ENCODE measurements at places on chromosomes 3 and 15.

- no peak for DNase-seq
Measured at GRCh38 chr3:102532901-102533300, 98.1 kb downstream of the ZPLD1 start.

DNA sequence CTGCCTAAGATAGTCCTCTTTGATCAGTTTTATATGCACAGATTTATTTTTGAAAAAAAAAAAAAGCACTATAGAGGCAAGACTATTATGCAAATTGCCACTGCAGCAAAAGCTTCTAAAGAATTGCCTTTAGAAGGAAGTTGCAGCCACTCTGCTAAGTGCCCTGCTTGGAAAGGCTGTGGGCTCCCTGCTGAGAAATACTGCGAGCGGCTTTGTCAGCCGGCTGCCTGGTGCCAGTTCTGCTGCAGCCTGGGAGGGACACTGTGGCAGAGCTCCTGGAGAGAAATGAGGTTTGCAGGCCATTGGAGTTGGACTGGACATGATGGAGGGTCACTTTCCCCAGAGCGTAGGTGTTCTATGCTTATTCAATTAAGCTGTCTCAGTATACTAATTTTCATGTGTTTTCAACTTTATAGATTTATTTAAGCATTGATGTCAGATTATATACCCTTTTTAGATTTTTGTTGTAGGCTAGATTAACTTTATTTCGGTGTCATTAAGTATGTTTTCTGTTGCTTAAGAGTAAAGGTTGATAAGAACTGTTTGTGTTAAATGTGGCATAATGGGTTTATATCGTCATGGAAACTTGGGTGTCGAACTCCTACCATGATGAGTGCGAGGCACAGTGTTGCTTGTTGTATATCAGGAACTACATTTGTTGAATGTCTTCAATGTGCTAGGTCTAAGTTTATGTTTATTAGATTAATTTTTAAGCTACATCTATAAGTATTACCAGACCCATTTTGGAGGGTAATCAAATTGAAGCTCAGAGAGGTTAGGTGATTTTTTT is 6.6 kb downstream of the MAP2K5 start:
- DNase-seq = no peak

DNA sequence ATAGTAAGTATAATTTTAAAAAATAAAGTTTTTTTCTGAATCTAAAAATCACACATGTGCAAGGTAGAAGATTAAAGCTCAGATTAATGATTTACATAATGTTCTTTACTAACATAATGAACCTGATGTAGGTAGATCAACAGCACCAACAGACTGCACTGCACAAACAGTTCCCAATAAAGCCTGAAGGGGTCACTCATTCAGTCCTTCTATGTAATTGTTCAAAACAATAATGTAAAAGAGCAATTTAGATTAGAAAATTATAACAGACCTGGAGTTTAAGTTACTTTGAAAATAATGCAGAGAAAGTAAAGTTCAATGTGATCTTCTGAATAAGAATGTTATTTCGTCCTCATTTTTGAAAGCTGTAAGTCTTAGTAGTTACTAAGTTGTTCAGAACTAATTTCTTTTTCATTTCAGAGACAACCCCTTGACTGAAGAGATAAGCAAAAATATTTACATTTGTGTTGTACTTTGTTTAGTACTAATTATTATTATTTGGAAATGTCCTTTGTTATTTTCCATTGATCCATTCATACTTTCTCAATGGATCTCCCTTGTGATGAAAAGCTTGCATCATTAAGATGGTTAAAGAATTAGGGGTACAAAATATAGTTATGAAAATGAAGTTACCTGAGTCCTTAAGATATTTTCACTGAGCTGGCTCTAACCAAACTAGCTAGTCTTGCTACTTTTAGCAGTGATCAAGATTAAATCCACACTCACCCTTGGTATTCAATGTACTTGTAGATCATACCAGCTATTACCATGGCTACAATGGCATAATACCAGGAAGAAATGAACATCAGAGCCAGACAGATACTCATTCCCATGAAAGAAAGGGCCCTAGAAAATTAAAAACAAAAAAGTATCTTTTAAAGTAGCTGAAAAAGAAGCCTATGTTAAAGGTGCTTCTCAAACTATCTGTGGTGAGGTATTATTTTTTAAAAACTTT is 16.8 kb downstream of the EMC4 start:
- DNase-seq = no peak

- DNase-seq = no peak
Measured at GRCh38 chr3:175103298-175103697, 244.2 kb downstream of the NAALADL2 start.

DNA sequence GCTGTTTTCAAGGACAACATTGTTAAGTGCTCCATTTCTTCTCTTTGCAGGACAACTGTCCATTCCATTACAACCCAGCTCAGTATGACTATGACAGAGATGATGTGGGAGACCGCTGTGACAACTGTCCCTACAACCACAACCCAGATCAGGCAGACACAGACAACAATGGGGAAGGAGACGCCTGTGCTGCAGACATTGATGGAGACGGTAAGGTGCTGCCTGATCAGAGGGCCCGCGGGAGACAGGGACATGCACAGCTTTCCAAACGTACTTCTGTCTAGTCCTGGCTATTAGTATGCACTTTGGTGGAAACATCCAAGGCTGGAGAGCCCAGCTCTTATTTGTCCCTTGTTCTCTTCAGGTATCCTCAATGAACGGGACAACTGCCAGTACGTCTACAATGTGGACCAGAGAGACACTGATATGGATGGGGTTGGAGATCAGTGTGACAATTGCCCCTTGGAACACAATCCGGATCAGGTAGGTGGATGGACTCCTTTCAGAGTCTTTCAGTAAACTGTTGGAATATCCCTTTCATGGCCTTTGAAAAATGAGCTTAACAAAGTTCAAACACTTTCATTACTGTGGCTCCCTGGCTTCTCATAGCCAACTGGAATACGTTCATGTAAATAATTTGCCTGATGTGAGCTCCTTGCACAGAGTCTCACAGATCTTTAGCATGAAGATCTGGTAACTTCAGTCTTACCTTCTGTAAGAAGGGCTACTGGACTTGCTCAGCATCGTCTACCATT is 10.4 kb downstream of the THBS1 start:
- no peak for DNase-seq

DNA sequence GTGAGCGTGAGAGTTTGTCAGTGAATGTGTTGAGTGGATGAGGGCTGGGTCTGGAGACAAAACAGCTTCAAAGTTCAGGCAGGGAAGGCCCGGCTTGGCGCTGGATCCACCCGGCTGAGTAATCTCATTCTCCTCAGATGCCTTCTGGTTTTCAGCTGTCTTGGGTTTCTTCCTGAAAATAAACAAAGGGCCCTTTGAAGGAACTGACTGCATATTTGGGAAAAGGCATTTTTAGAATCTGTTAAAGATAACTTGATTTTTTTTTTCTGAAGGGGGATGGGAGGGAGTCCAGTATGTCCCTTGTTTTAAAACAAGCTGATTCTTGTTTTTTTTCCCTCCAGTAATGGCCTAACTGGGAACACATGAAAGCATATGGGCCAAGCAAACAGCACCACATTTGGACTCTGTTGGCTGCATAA is 86.4 kb downstream of the TIGIT start:
- no peak for DNase-seq

- no peak for DNase-seq
Measured at GRCh38 chr3:101194392-101194791, 126.0 kb downstream of the IMPG2 start.

DNA sequence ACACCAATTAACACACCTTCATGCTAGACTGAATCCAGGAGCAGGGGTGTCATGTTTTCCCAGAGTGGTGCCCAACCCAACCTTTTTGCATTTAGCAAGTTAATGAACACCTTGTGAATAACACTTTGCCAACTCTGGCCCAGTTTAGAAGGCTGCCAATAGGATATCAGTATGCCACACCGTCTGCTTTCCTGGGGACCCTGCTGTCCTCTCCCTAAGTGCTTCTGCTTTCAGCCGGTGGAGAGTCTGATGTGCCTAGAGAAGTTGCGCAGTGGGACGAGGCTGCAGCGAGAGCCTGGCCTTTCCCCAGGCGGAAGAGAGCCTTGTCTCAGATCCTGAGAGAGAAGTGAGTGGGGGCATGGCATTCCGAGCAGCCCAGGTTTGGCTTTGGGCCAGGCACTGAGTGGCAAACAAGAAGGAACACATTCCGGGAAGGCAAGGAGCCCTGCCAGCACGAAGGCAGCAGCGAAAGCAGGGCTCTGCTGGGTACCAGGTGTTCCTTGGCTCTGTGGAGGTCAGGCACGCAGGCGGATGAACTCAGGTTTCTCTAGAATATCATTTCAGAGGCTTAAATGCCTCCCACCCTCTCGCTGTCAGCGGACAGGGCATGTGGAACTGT is 36.9 kb downstream of the SENP8 start:
- DNase-seq = no peak

DNA sequence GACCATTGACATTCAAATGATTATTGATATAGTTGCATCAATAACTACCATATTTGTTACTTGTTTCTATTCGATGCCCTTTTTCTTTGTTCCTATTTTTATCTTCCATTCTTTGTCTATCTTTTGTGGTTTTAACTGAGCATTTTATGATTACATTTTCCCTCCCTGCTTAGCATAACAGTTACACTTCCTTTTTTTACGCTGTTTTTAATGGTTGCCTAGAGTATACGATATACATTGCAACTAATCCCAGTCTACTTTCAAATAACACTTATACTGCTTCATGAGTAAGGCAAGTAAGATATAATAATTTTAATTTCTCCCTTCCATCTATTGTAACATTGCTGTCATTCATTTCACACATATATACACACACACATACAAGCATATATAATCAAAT is 26.3 kb downstream of the COL6A6 start:
- DNase-seq = no peak

- DNase-seq = no peak
Measured at GRCh38 chr3:185737020-185737419, 87.8 kb downstream of the IGF2BP2 start.

- DNase-seq = no peak
Measured at GRCh38 chr3:78096488-78097255, 1056.8 kb downstream of the ROBO2 start.

- no peak for DNase-seq
Measured at GRCh38 chr3:72721683-72722381, 126.4 kb downstream of the SHQ1 start.

GRCh38 chr3:52429031-52429430 is 15.9 kb downstream of the SEMA3G start:
- DNase-seq = no peak

Data from stimulated activated CD8-positive, alpha-beta memory T cell treated with anti-CD3 and anti-CD28 coated beads, Interleukin-15, amount 100 ng/mL, for 48 hours (primary cell).